ENCODE measurements at places on chromosomes 2 and 18. TPM values are rescaled to one million over a fixed set of nuclear protein-coding genes. Genes with fewer than 3 reads are reported as not detected.

- H3K27me3 ChIP-seq, result peaks cover 27% of the 10 kb centered on the region
- H3K27ac ChIP-seq, result no peak overlapping the region
- no peaks in the 10 kb centered on the region for H3K36me3 ChIP-seq
- peaks cover 2% of the 10 kb centered on the region for H3K4me1 ChIP-seq
Measured at GRCh38 chr2:109646961-109647360, 32.8 kb downstream of the SOWAHC start.

GRCh38 chr2:191050640-191050987 lies 36.6 kb upstream of the STAT1 start:
- no peaks in the 10 kb centered on the region for H3K27me3 ChIP-seq
- no peak overlapping the region for H3K27ac ChIP-seq
- no peak for DNase-seq
- peaks cover 12% of the 10 kb centered on the region for H3K4me1 ChIP-seq

DNA sequence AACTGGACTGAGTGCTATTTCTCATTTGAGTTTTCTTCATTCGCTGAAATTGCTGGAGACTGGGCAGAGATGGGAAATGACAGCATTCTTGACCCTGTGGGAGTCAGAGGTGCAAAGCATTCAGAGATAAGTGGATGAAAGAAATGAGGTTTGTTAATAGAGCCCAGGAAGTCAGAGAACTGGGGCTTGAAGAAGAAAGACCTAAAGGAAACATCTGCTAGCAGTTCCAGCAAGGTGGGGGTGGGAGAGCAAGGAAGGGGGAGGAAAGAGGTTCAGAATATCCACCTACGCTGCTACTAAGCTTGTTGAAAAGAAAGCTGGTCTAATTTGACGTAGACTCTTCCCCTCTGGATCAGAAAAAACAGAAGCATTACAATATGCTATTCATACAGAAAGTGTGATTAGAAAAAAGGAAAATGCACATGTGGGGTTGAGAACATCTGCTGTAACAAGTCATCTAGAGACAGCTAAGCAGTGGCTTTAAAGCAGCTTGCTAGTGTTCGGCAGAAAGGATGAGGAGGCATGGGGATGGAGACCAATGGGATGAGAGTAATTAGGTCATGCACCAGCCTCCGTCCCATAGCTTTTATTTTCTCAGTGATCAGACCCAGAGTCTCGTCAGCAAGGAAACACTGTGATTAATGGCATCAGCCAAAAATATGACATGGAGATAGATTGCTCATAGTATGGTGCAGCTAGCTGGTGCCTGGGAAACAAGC lies 29.7 kb downstream of the NAB1 start:
- peaks cover 36% of the 10 kb centered on the region for H3K4me1 ChIP-seq
- DNase-seq, result no peak
- H3K27me3 ChIP-seq, result no peaks in the 10 kb centered on the region
- H3K4me3 ChIP-seq, result peak overlapping the region; percentile 69

DNA sequence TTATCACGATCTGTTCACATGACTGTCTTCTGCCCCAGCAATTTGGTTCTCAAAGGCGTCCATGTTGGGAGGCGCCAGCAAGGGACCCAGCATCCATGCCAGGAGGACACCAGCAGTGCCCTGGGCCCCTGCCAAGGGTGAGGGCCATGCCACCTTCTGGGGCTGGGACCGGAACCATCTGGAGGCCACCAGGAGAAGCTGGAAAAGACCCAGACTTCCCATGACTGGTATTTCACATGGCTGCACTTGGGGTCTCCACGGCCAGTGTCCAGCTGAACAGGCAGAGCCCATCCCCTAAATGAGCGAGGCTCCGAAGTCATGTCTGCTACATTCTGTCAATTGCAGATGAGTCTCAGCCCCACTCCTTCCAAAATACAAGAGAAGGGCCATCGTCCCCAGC lies 306.8 kb upstream of the HS6ST1 start:
- peaks cover 2% of the 10 kb centered on the region for H3K4me1 ChIP-seq
- H3K27me3 ChIP-seq, result peaks cover 26% of the 10 kb centered on the region
- no peak overlapping the region for H3K27ac ChIP-seq
- no peak overlapping the region for H3K4me3 ChIP-seq
- DNase-seq, result no peak

GRCh38 chr2:174859563-174860169 lies 95.4 kb upstream of the CHRNA1 start:
- no peaks in the 10 kb centered on the region for H3K27me3 ChIP-seq
- no peak overlapping the region for H3K27ac ChIP-seq
- no peaks in the 10 kb centered on the region for H3K4me1 ChIP-seq
- no peak overlapping the region for H3K4me3 ChIP-seq

GRCh38 chr2:85131116-85131515 lies 2.1 kb upstream of the TCF7L1 start:
- H3K36me3 ChIP-seq, result no peaks in the 10 kb centered on the region
- no peaks in the 10 kb centered on the region for H3K4me1 ChIP-seq
- no peak for DNase-seq

DNA sequence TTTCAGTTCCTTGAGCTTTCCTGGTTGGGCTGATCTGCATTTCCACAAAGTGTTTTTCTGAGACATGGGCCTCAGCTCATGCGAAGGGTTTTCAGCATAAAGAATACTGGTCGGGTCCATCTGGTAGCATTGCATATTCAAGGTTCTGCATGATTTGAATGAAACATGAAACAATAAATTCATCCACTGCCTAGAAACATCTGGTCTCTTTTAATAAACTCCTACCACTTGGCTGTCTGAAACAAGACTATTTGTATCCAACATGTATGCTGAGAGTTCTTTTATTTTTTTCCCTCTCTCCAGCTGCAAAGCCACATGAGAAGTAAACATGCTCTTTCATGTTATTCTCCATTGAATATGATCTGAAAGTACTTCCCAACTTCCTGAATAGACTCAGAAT lies 314.9 kb upstream of the SOX11 start:
- no peaks in the 10 kb centered on the region for H3K27me3 ChIP-seq
- H3K27ac ChIP-seq, result no peak overlapping the region
- no peaks in the 10 kb centered on the region for H3K36me3 ChIP-seq
- H3K4me1 ChIP-seq, result no peaks in the 10 kb centered on the region

DNA sequence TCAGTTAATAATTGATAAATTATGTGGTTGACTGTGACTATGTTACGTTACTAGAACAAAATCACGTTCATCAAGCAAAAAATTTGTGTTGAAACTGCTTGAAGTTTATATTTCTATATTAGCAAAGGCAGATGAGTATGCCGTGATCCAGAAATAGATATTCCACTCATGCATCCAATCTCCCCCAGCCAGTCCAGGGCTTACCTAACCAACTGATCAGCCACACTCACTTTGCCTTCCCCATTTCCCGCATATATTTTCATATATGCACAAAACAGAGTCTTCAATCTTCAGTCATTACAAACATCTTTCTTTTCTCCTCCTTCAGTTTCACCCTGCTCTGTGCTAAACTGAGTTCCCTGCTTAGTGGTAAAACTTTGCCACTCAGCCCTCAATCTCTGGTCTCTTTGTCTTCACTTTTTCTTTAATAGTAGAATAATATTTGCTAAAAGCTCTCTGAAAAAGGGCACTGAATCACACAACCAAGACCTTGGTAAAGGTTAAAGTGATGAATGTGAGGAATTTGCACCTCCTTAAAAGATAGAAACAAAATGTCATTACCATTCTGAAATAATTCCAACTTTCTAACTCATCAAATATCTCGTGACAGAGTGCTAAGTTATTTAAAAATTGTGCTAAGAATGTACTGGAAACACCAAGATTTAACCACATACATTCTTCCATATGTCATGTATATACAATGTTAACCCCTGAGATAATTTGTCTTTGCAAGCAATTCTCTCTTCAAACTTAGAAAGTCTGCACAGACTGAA lies 893.2 kb upstream of the CRIM1 start:
- H3K4me3 ChIP-seq, result no peak overlapping the region
- no peak overlapping the region for H3K27ac ChIP-seq
- H3K27me3 ChIP-seq, result no peaks in the 10 kb centered on the region
- H3K36me3 ChIP-seq, result no peaks in the 10 kb centered on the region

GRCh38 chr2:29694741-29695140 lies 226.6 kb downstream of the ALK start:
- H3K36me3 ChIP-seq, result no peaks in the 10 kb centered on the region
- no peak overlapping the region for H3K4me3 ChIP-seq
- H3K27ac ChIP-seq, result no peak overlapping the region

DNA sequence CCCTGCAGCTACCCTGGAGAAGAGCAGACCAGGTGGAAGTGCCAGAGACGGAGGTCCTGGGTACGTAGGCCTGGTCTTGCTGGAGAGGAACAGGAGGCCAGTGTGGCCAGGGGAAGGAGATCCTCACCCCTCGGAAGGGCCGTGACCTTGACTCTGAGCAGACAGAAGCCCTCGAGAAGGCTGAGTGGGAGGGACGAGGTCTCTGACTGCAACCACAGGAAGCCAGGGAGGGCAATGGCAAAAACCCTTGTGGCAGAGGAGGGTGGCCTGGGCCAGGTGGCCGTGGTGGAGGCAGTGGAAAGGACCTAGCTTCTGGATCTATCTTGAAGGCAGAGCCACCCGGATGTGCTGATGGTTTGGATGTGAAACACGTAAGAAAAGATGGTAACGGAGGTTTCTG lies 28.1 kb downstream of the THAP4 start:
- no peaks in the 10 kb centered on the region for H3K27me3 ChIP-seq
- peak overlapping the region; percentile 84 for H3K4me3 ChIP-seq
- H3K36me3 ChIP-seq, result peaks cover 5% of the 10 kb centered on the region
- peak overlapping the region; percentile 91 for H3K27ac ChIP-seq
- no peak for DNase-seq
- H3K4me1 ChIP-seq, result peaks cover 17% of the 10 kb centered on the region

- H3K4me3 ChIP-seq, result no peak overlapping the region
- DNase-seq, result no peak
- peaks cover 7% of the 10 kb centered on the region for H3K4me1 ChIP-seq
- no peak overlapping the region for H3K27ac ChIP-seq
- H3K27me3 ChIP-seq, result peaks cover 65% of the 10 kb centered on the region
- H3K36me3 ChIP-seq, result peaks cover 6% of the 10 kb centered on the region
Measured at GRCh38 chr2:216366777-216367471, 5.4 kb downstream of the MARCHF4 start.

DNA sequence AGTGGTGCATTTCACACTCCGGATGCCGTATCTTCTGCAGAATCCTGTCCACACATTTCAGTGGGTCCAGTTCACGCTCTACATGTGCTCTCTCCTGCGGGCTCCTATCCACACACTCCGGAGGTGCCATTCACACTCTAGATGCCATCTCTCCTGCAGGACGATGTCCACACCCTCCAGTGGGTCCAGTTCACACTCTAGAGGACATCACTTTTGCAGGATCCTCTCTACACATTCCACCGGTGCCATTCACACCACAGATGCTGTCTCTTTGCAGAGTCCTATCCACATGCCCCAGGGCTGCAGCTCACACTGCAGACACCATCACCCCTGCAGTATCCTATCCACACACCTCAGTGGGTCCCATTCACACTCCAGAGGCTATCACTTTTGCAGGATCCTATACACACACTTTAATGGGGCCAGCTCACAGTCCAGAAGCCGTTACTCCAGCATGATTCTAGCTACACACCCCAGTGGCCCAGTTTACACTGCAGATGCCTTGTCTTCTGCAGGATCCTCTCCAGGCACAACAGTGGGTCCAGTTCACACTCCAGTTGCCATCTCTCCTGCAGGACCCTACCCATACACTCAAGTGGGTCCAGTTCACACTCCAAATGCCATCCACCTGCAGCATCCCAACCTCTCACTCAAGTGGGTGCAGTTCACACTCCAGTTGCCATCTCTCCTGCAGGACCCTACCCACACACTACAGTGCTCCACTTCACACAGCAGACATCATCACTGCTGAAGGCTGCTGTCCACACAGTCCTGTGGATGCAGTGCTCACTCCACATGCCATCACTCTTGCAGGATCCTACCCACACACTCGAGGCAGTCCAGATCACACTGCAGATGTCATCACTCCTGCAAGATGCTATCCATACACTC lies 2.1 kb upstream of the PXDN start:
- H3K4me1 ChIP-seq, result peaks cover 10% of the 10 kb centered on the region
- H3K36me3 ChIP-seq, result no peaks in the 10 kb centered on the region
- no peak overlapping the region for H3K4me3 ChIP-seq
- no peak overlapping the region for H3K27ac ChIP-seq
- peaks cover 74% of the 10 kb centered on the region for H3K27me3 ChIP-seq

GRCh38 chr2:81078102-81078501 lies 773.5 kb upstream of the LRRTM1 start:
- H3K36me3 ChIP-seq, result no peaks in the 10 kb centered on the region
- no peak overlapping the region for H3K4me3 ChIP-seq
- no peak overlapping the region for H3K27ac ChIP-seq
- H3K4me1 ChIP-seq, result no peaks in the 10 kb centered on the region
- DNase-seq, result no peak
- H3K27me3 ChIP-seq, result no peaks in the 10 kb centered on the region

DNA sequence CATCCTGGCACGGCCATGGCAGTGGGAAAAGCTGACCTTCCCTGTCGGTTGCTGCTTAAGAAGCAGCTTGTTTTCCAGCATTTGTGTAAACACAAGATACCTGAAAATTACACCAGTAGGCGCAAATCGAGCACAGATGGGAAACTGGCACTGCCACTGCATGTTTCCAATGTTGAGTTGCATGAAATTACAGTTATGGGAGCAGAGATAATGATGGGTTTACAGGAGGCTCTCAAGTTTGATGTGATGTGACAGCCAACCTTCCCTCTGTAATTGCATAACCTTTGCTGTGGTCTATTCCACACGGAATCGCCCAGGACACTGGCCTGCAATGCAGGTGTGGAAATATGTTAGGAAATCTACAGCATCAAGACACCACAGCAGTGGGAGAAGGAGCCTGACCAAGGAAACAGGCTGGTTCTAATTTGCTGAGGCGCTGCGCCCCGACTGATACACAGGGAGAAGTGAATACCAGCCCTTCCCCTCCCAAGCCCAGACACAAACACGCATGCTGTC lies 17.4 kb downstream of the GPR45 start:
- no peaks in the 10 kb centered on the region for H3K4me1 ChIP-seq
- no peak overlapping the region for H3K27ac ChIP-seq
- H3K27me3 ChIP-seq, result no peaks in the 10 kb centered on the region
- H3K36me3 ChIP-seq, result peaks cover 2% of the 10 kb centered on the region
- no peak for DNase-seq

DNA sequence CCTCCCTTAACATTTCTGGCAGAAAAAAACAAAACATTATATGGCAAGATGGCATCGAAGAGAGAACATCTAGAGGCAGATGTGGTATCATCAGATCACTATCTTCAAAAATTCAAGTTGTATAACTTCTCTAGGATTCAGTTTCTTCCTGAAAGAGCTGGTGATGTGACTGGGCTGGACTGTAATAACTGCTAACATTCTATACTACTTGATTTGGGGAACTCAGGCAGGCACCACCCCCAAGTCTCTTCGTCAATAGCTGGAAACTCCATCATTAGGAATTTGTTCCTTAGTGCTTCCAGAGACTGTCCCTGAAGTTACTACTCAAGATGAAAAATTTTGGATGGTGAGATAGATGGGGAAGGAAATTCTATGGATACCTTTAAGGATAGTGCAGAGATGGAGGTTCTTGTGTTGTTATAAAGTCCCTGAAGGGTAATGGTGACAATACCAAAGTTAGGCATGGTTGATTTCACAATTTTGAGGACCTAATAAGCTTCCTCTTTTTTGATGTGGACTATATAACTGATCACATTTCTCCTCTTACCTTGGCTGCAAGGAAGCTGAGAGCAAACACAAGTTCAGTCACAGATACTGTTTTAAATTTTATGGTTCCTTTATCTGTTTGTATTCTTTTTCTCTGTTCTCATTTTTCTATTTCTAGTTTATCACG lies 59.1 kb upstream of the PGAP1 start:
- no peak for DNase-seq
- peaks cover 21% of the 10 kb centered on the region for H3K4me1 ChIP-seq
- no peaks in the 10 kb centered on the region for H3K27me3 ChIP-seq
- H3K27ac ChIP-seq, result no peak overlapping the region

Gene DCDC2C
- total RNA-seq, result not detected

Gene WNT10A
- 5.5 TPM for total RNA-seq

Gene DOK6
- not detected for total RNA-seq

Gene CD8B
- not detected for total RNA-seq

Gene SP5
- total RNA-seq, result not detected

Gene ALPI
- not detected for total RNA-seq

Gene HOXD11
- total RNA-seq, result not detected

Gene UGT1A10
- not detected for total RNA-seq

Gene CKAP2L
- 0.37 TPM for total RNA-seq

Gene ARHGAP25
- total RNA-seq, result 90.6 TPM

All from T-helper 17 cell (primary cell).